ENCODE measurements at places on chromosomes 11 and 22. TPM values are rescaled to one million over a fixed set of nuclear protein-coding genes. Genes with fewer than 3 reads are reported as not detected.

- DNase-seq = no peak
Observed at GRCh38 chr11:58742981-58743880, 11.5 kb upstream of the GLYAT start.

- DNase-seq = no peak
Observed at GRCh38 chr11:45104790-45105084, 41.7 kb upstream of the PRDM11 start.

Gene ZNF280B
- 0.21 TPM for total RNA-seq

- DNase-seq = no peak
Observed at GRCh38 chr22:30219049-30219654, 27.4 kb downstream of the LIF start.

GRCh38 chr11:118406599-118407166, 5.3 kb downstream of the ATP5MG start:
- DNase-seq = no peak

DNA sequence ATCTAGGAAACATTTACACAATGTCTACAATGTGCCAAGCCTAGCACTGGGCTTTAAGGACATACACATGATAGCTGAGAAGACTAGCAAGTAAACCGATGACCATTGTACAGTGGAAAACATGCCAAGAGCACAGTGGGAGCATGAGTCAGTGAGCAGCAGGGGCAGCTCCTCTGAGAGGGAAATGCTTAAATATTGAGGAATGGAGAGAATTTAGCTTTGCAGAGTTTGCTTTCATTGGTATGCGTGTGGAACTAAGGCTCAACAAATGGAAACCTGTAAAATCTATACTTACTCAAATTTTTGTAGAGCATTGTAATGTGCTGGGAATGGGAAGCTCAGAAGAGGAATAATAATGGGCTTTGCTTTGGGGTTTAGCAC, 282.3 kb downstream of the ST3GAL4 start:
- no peak for DNase-seq

GRCh38 chr22:23531966-23532705, 48.0 kb downstream of the IGLL1 start:
- DNase-seq = peak; percentile 31

DNA sequence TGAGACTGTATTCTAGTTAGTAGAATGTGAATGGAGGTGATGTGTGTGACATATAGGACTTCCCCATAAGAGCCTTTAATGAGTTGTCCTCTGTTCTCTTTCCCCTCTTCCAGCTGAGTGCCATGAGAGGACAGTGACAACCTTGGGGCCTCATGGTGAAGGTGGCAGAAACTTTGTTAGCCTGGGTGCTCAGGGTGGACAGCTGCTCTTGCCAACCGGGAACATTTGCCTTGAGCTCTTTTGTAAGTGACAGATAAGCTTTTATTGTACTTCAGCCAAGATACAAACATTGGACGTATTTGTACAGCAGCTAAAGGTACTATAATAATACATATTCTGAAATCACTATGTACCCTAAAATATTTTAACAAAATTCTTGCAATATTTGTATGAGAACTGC, 33.0 kb upstream of the PLET1 start:
- no peak for DNase-seq

DNA sequence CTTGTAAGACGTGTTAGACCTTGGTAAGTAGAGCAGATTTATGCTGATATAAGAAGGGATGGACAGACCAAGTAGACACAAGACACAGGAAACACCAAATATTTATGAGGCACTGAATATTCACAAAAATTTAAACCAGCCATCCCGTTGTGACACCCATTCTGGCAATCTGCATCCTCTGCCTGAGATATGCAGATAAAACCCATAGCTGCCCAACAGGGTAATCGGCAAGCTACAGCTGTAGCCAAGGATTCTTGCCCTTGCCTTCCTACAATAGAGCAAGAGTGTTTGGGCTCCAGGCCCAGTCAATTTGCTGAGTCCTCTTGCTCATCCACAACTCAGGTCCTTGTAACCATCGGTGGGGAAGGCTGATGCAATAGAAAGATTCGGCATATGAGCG, 18.5 kb upstream of the MPZL2 start:
- no peak for DNase-seq

- no peak for DNase-seq
Observed at GRCh38 chr11:23423104-23423503, 562.8 kb upstream of the CCDC179 start.

Gene CCS
- total RNA-seq = 48.0 TPM

Gene GLYATL2
- not detected for total RNA-seq

Gene OR4D6
- total RNA-seq = not detected

- no peak for DNase-seq
Observed at GRCh38 chr11:126375726-126376125, 20.2 kb downstream of the ST3GAL4 start.

GRCh38 chr22:19909350-19910179, 32.0 kb upstream of the COMT start:
- peak; percentile 94 for DNase-seq

DNA sequence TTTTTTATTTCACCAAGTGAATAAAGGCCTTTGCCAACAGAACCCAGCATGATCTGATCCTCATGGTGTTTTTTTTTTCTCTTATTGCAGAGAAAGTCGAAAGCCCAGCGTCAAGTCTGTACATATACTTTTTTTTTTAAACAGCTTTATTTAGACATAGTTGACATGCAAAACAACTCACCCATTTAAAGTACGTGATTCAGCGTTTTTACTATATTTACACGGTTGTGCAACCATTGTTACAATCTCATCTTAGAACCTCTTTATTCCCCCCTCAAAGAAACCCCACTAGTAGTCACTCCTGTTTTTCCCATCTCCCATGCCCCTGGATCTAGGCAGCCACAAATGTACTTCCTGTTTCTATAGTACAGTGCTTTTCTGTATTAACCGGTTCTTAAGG, 20.6 kb upstream of the AP1B1 start:
- DNase-seq = no peak

DNA sequence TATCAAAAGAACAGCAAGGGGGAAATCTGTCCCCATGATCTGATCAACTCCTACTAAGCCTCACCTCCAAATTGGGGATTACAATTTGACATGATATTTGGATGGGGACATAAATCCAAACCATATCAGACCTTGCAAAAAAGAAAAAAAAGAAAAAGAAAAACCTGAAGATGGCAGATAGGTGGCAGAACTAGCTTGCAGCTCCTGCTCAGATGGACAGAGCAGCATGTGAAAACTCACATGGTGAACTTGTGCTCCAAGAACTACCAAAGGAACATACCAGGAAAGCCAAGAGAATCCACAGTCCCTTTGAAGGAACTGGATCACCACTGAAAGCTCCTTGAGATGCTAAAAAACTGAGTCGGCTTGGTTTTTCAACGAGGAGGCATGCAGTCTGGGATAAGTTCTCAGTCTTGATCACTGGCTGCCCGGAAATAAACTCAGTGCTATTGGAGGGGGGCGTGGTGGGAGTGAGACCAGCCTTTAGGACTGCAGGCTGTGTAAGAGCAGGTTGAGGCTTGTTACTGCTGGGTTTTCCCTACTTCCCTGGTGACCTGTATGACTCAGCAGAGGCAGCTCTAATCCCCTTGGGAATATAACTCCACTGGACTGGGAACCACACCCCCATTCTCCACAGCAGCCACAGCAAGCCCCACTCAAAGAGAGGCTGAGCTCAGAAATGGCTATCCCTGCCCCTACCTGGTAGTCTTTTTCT, 358.3 kb upstream of the ARHGAP42 start:
- DNase-seq = no peak

- DNase-seq = peak; percentile 52
Observed at GRCh38 chr11:71451596-71452198, 1.3 kb upstream of the NADSYN1 start.

- peak; percentile 81 for DNase-seq
Observed at GRCh38 chr11:73237471-73238290, 19.6 kb downstream of the P2RY2 start.

GRCh38 chr22:17013396-17014100, 5.5 kb upstream of the GAB4 start:
- no peak for DNase-seq

Gene QSER1
- total RNA-seq = 22.1 TPM

DNA sequence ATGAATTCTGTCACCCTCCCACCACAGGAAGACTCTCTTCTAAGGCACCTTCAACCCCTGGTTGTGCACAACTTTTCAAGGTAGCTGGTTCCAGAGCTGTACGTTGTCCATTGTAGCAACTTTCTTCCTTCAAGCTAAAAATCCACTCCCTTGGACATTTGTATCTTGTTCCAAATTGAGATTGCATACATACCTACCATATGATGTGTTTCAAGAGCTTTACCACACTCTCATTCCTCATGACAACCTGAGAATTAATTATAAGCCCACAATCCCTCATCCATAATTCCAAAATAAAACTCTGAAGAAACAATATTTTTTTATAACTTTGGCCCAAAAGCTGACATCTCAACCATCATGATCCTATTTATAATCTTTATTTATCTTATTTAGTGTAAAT, 3.0 kb downstream of the OR52W1 start:
- no peak for DNase-seq

GRCh38 chr11:118258410-118258809, 5.7 kb downstream of the MPZL2 start:
- no peak for DNase-seq

GRCh38 chr11:2766166-2766565, 66.4 kb upstream of the KCNQ1OT1 start:
- DNase-seq = no peak

DNA sequence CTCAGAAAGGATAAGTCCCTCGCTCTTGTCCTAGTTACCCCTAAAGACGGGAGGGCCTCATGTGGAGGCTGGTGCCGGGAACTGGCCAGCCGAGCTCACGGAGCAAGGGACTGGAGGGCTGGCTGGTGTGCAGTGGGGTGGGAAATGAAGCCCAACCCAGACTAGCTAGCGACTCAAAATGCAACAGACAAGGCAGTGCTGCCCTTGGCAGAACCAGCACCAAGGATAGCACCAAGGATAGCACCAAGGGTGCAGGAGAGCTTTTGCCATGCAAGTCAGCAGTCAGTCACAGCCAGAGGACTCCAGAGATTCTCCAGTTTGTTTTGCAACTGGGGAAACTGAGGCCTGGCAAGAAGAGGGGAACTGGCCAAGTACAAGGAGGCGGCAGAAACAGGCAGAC, 6.5 kb upstream of the BATF2 start:
- no peak for DNase-seq

Gene C22orf31
- not detected for total RNA-seq

Gene MRGPRX1
- total RNA-seq = not detected

Gene OR51E2
- 1.2 TPM for total RNA-seq

DNA sequence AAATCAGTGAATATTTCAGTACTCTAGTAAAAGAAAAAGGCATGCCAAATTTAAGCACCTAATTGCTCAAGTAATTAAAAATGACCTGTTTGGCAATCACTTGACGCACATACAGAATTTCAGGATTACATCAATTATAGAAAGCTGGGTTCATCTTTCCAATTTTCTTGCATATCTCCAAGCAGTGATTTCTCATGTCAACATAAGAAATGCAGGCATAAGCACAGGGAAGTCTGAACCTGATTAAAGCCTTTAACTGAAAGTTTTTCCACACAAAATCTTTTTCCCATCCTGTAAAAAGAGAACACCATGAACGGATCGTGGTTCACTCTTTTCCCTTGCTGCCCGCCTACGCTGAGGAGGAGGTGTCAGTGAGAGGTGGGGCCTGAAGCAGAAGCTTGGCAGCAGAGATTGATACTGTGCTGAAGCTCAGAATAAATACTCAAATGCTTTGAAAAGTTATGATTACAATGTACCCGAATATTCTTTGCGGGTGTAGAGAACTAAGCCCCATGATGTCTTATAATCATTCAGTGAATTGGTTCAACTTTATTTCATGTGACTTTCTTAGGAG, 704.1 kb upstream of the CCDC90B start:
- no peak for DNase-seq

DNA sequence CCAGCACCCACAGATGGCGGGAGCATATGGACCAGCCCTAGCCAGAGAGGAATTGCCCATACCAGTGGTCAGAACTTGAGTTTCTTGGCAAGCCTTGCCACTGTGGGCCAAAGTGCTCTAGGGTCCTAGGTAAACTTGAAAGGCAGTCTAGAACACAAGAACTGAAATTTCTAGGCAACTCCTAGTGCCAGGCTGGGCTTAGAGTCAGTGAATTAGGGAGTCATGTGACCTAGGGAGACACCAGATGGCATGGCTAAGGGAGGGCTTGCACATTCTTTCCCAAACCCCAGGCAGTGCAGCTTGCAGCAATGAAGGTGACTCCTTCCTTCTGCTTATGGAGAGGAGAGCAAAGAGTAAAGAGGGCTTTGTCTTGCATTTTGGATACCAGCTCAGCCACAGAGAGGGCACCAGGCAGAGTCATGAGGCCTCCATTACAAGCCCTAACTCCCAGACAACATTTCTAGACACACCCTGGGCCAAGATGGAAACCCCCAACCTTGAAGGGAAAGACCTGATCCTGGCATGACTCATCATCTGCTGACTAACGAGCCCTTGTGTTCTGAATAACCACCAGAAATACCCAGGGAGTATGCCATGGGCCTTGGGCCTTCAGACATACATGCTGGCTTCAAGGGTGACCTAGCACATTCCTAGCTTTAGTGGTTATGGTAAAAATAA, 19.2 kb upstream of the OR56A3 start:
- no peak for DNase-seq

Gene APOBEC3A
- 7.3 TPM for total RNA-seq

Gene PAMR1
- 3.1 TPM for total RNA-seq

- no peak for DNase-seq
Observed at GRCh38 chr22:37896181-37896592, 9.9 kb upstream of the MICALL1 start.

DNA sequence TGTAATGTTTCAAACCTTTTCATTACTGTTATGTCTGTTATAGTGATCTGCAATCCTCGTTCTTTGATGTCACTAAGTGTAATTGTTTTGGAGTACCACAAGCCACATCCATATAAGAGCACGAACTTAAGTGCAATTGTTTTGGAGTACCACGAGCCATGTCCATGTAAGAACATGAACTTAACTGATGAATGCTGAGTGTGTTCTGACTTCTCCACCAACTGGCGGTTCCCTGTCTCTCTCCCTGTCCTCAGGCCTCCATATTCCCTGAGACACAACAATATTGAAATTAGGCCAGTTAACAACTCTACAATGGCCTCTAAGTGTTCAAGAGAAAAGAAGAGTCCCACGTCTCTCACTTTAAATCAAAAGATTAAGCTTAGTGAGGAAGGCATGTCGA, 23.5 kb downstream of the TESMIN start:
- no peak for DNase-seq

GRCh38 chr11:85752201-85752889, 58.6 kb downstream of the SYTL2 start:
- no peak for DNase-seq

Gene KDELR3
- total RNA-seq = 24.0 TPM

DNA sequence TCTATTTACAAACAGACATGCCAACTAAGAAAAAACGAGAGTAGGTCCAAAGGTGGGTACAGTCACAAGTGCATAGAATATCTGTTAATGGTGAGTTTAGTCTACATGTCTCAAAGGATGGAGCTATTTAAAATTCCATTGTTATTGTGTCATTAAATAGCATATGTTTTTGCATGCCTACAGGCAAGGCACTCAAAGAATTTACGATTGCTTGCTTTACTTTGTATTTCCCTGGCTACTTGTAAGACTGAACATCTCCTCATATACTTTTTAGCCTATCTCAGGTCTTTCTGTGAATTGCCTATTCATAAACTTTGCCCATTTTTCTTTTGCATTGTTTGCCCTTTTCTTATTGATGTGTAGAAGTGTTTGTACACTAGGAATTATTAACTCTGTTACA, 39.7 kb downstream of the DEUP1 start:
- DNase-seq = no peak

GRCh38 chr11:35009944-35010342, 93.5 kb downstream of the PDHX start:
- DNase-seq = no peak

All from aorta (tissue), 5 donors.